Peyer's patch (tissue), 4 donors: ENCODE measurements at places on chromosomes 5 and 9.

DNA sequence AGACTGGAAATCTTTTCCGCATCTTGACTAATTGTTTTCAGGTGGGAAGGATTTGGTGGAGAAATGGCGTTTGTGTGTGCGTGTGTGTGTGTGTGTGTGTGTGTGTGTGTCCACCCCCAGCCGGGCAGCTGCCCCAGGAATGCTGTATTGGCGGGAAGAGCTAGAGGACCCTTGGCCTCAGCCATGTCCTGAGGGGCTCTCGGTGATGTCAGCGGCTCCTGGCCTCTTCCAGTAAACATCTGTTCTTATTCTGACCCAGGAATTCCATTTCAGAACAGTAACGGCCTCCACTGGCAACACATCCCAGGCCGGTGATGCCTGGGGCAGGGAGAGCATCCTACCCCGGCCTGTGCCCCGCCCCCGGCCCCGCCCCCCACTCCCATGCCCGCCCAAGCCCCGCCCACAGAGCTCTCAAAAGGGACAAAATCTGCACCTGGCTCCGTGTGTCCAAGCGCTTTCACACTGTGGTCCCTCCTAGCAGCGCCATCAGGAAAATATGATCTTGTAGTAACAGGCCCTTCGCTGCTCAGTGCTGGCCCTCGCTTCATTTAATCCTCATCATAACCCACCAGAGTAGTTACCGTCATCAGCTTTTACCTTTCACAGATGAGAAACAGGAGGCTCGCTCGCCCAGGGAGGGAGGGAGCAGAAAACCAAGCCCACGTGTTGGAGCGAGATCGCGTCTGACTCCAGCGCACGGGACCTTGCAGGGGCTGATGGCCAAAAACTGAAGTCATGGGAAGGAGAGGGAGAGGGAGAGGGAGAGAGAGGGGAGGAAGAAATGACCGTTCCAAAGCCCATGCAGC is 18.9 kb downstream of the ADAMTS2 start:
- DNase-seq: no peak

- no peak for DNase-seq
Observed at GRCh38 chr9:131492070-131492469, 10.6 kb upstream of the POMT1 start.

GRCh38 chr5:167271081-167271480 is 1020.4 kb upstream of the WWC1 start:
- DNase-seq: no peak

GRCh38 chr9:13642646-13643045 is 363.2 kb upstream of the MPDZ start:
- no peak for DNase-seq

DNA sequence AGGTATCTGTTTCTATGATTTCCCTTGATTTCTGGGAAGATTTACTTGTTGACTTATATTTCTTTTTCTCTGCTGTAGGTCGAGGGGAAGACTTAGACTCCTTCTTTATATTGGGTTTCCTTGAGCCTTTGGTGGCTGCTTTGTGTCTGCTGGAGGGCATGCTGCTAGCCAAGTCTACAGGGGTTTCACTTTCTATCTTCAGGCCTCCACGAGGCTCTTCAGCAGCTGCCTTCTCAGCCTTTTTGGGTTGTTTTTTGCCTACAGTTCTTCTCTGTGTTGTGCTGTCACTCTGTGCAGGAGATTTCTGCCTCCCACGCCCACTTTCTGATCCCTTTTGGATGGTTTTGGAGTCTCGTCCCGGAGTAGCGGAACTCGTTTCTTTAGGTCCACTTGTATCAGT is 23.2 kb downstream of the LEAP2 start:
- no peak for DNase-seq
